ENCODE measurements at places on chromosomes 13 and 19. TPM values are rescaled to one million over a fixed set of nuclear protein-coding genes. Genes with fewer than 3 reads are reported as not detected.

The RGS9BP gene
- 3.0 TPM for polyA plus RNA-seq

The CYP2A6 gene
- 1.7 TPM for polyA plus RNA-seq

The CNN2 gene
- 229 TPM for polyA plus RNA-seq

The LYPD5 gene
- 1.9 TPM for polyA plus RNA-seq

GRCh38 chr13:107023335-107023734 lies 455.4 kb upstream of the ARGLU1 start:
- no peak for DNase-seq
- H3K36me3 ChIP-seq = no peaks in the 10 kb centered on the region
- H3K4me1 ChIP-seq = no peaks in the 10 kb centered on the region
- H3K4me3 ChIP-seq = no peak overlapping the region
- H3K27me3 ChIP-seq = no peaks in the 10 kb centered on the region

DNA sequence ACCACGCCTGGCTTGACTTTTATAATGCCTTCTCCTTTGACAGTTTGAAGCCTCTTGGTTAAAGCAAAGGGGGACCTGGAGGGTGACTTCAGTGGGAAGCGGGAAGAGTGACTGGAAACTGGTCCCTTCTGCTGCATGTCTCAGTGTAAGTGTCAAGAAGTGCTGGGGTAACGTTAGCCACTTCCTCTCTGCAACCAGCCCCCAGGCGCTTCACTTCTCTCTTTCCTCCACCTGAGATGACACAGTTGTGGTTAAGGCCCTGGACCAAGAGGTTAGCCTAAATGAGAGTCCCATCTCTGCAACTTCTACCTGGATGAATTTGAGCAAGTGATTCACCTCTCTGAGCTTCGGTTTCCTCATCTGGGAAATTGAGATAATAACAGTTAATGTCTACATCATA lies 16.3 kb downstream of the LEUTX start:
- H3K4me3 ChIP-seq = no peak overlapping the region
- no peak for DNase-seq
- no peak overlapping the region for H3K27ac ChIP-seq
- peaks cover 17% of the 10 kb centered on the region for H3K27me3 ChIP-seq
- no peaks in the 10 kb centered on the region for H3K4me1 ChIP-seq
